ENCODE measurements at places on chromosomes 16 and 17. TPM values are rescaled to one million over a fixed set of nuclear protein-coding genes. Genes with fewer than 3 reads are reported as not detected.

Gene MKS1
- 12.1 TPM for total RNA-seq

Gene LITAFD
- total RNA-seq, result not detected

Gene PKMYT1
- 105 TPM for total RNA-seq

Gene HES7
- 4.0 TPM for total RNA-seq

DNA sequence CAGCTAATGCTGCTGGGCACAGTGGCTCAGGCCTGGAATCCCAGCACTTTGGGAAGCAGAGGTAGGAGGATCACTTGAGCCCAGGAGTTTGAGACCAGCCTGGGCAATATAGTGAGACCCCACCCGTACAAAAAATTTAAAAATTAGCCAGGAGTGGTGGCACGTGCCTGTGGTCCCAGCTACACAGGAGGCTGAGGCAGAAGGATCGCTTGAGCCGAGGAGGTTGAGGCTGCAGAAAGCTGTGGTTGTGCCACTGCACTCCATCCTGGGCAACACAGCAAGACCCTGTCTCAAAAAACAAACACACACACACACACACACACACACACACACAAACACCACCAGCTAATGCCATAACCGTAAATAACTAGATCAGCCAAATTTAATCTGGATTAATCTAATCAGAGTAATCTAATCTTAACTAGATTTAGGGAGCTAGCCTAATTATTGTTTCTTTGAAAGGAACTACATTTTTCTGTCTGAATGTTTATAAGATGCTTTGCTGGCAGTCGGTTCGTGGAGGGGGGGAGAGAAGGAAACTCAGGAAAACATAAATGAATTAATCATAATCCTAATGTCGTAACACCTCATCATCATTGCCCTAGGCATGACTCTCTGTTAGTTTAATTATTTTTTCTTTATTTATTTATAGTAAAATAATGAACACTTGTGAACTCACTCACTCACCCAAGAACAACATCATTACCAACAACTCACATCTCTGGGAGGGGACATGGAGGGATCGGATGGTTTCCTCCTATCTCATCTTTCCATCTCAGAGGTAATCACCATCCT is 12.5 kb upstream of the RBBP6 start:
- no peak overlapping the region for H3K27ac ChIP-seq
- DNase-seq, result no peak
- no peaks in the 10 kb centered on the region for H3K36me3 ChIP-seq
- no peak overlapping the region for H3K4me3 ChIP-seq

DNA sequence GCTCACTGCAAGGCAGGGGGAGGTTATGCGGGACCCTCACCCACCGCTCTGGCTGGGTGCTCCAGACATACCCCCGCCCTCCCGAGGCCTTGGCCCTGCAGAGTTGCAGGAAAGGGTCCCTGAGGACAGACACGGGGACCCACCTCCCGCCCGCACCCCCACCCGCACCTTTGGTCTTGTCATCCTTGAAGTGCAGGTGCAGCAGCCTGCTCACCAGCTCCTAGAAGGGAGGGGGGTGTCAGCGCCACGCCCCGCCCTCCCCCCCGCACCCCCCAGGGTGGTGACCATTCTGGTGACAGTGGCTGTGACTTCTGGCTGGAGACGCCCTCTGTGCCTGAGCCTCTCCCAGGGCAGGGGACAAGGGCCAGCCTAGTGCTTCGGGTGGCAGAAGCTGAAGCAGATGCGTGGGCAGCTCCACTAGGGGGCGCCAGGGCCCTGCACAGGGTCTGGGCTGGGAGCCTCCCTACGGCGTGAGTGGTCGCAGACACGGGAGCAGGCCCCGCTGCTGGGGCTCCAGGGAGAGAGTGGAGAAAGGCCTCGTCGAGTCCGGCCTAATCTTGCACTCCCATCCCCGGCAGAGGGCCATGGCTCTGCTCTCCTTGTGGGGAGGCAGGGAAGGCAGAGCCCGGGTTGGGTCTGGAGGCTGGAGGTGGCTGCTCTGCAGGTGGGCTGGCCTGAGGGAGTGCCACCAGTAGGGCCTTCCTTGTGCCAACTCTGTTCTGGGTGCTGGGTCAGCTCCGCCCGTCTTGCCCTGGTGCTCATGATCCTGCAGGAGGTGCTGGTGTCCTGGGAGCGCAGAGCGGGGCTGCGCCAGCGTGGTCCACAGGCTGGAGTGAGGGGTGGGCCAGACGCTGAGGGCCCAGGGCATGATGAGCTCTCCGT is 2.7 kb downstream of the CENPX start:
- DNase-seq, result no peak
- H3K4me3 ChIP-seq, result no peak overlapping the region
- peaks cover 38% of the 10 kb centered on the region for H3K4me1 ChIP-seq
- H3K27ac ChIP-seq, result no peak overlapping the region
- no peaks in the 10 kb centered on the region for H3K27me3 ChIP-seq

DNA sequence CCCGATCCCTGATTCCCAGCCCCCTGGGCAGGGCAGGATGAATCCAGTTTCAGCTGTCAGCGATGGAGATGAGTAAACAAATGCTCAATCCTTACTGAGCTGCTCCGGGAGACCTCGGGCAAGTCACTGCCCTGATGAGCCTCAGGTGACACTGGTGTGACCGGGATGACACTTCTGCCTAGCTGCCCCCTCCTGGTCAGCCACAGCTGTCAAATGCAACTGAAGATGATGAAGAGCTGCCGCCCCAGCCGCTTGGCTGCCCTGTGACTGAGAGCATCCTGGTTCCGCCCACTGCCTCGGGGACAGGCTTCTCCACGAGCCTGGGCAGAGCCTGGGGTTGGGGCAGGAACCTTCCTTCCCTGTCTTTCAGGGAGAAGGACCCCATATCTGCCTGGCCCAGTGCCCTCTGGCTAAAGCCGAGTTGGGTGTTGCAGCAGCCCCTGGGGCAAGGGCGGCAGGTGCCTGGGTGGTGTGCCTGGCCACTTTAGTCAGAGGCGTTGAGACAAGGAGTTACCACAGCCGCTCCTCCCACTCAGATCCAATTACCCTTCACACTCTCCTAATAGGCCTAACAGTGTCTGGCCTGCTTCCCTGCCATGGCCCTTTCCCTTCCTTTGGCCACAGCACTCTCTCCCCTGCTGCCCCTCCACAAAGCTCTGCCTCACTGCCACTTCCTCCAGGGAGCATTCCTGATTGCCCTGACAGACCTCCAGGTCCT is 5.5 kb downstream of the CCL17 start:
- no peak for DNase-seq
- no peak overlapping the region for H3K27ac ChIP-seq
- no peak overlapping the region for H3K4me3 ChIP-seq
- no peaks in the 10 kb centered on the region for H3K36me3 ChIP-seq

- no peaks in the 10 kb centered on the region for H3K4me1 ChIP-seq
- H3K27me3 ChIP-seq, result no peaks in the 10 kb centered on the region
- H3K4me3 ChIP-seq, result no peak overlapping the region
- H3K27ac ChIP-seq, result no peak overlapping the region
- no peak for DNase-seq
- no peaks in the 10 kb centered on the region for H3K36me3 ChIP-seq
Measured at GRCh38 chr16:19162085-19162484, 6.0 kb upstream of the SYT17 start.
